NCI-H1436 (cell line): ENCODE measurements at places on chromosomes 16 and 17.

DNA sequence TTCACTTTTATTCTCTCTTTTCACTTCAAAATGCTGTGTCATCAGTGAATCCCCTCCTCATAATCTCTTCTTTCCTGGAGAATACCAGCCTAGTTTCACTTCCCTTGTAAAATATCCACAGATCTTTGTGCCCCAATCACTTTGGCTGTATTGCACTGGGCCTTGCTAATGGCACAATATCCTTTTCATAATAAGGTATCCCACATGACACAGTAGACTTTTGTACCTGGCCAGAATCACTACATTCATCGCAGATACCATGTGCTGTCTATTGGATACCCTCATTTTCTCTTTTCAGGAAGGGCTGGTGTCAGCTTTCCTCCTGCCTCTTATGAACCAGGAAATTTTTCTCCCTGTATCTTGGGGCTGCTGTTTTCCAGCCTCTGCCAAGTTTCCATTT is 25.7 kb upstream of the TOX3 start:
- DNase-seq = no peak

GRCh38 chr17:8489841-8490240 is 54.2 kb downstream of the NDEL1 start:
- DNase-seq = no peak

DNA sequence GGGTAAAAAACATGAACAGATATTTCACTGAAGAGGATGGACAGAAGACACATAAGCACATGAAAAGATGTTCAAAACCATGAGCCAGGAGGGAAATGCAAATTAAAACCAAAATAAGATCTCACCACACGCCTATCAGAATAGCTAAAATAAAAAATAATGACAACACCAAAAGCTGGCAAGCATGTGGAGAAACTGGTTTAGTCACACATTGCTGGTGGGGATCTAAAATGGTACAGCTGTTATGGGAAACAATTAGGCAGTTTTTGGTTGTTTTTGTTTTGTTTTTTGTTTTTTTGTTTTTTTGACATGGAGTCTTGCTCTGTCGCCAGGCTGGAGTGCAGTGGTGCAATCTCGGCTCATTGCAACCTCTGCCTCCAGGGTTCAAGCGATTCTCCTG is 44.7 kb upstream of the TEKT3 start:
- DNase-seq = no peak

DNA sequence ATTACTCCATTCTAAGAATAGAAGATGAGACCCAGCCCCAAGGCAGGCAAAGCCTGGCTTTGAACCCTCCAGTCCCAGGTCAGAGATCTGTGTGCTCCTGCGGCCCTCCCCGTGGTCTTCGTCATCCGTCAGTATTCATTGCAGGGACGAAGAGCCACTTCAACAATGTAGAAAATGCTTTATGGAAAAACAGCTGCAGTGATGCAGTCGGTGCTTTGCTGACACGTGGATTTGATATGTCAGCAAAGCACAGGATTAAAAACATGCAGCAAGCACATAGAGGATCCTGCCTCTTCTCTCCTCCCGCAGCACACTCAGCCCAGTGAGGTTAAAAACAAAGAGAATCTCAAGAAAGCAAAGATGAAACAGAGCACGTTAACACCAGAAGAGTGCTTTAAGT is 117.1 kb upstream of the AXIN2 start:
- no peak for DNase-seq

DNA sequence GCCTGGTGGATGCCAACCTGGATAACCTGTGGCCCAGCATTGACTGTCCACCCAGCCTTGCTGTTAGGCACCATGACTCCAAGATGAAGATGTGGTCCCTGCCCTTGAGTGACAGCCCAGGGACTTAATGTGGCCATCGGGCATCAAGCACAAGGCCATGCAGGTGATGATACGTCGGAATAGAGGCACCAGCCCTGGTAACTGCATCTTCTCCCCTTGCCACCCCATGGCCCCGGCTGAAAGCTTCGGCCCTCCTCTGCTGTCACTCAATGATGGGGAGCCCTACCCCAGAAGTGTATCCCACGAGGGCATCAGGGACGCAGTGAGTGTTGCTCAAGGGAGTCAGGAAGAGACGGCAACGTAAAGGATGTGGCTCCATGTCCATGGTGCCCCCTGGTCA is 2.0 kb downstream of the NT5C start:
- DNase-seq = no peak

- no peak for DNase-seq
These were observed 77.5 kb upstream of the NACA2 start for GRCh38 chr17:61668486-61668885.

DNA sequence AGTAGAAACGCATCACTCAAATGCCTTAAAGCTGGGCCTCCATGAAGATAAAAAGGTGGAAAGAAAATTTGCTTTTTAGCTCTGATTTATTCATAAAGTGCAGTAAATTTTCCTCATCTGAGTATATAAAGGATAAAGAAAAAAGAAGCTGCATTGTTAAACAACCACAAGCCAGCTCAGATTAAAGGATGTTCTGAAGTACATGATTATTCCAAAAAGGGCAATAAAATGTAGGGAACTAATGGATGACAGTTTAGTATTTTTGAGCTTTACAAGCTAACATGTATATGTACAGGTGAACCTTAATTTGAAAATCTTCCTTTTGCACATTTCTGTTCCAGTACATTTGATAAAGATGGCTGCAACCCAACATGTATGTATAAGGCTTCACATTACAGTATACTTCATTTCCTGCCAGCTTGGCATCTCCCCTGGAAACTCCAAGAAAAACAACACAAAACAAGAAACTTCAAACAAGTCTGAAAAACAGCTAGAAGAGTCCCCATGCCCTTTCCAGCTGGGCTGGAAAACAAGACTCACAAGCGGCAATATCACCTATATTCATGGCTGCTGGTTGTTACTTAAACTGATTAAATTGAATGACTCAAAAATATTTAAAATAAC is 225.7 kb downstream of the CEP112 start:
- DNase-seq = no peak

- DNase-seq = no peak
These were observed 4.3 kb upstream of the SPN start for GRCh38 chr16:29658705-29659104.

DNA sequence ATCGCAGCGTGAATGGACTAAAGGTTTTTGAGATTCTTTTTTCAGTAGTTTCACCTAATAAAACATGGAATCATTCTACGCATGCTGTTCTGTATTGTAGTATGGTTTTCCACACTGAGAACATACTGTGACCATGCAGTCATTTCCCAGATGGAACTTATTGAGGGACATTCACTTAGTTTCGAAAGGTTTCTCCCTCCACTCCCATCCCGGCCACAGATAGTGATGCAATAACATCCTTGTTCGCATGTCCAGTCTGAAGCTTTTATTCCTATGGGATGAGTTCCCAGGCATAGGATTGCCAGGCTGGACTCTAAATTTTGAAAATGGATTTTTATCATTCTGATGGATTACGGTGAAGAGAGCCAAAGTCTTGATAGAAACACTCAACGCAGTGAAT is 420.4 kb downstream of the WWOX start:
- no peak for DNase-seq

- DNase-seq = no peak
These were observed 102.3 kb downstream of the KCNJ2 start for GRCh38 chr17:70271672-70272071.

DNA sequence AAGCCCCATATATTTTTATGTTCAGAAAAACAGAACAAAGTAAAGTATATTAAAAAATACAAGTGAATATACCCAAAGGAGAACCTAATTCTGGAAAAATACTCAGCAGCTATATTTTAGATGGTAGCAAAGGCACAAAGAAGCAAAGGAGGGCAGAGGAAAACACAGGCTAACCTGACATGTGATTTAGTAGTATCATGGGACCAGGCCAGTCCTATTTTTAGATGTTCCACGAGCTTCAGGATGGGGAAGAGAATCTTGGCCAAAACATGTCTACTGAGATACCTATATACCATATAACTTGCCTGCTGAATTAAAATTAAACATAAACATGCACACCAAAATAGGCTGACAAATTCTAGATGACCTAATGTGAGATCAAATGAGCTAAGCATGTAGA is 32.9 kb downstream of the SMYD4 start:
- no peak for DNase-seq

DNA sequence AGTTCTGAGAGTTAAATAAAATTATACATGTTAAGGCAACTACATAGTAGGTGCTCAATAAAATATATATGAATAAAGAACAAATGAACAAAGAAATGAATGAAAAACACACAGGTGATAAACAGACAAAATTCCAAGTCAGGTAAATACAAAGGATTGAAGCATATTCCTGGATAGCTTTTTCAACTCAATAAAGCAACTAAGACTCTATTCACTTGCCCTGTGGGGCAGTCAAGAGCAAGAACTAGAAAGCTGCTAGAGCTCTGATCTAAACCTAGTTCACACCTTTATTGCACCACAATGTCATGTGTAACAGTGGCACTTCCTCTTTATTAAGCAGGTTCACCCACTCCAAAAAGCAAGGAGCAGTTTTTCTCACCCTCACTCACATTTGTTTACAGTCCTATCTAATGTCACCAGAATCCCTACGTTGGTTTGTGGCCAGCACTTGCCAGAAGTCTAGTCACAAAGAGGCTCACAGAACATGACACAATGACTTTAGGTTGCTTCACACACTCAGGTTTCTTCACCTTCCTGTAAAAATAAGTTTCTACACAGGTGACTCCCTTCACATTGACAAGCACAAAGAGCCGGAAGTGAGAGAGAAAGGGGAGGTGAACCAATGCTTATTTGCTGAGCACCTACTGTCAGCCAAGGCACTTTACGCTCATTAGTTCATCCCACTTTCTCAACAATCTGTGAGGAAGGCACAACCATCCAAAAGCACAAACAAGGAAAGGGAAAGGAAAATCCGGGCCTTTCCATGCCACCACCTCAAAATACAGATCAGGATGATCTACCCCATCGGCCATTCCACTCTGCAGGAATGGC is 70.8 kb downstream of the XPO6 start:
- DNase-seq = no peak

- no peak for DNase-seq
These were observed 235.9 kb downstream of the FOXL1 start for GRCh38 chr16:86814256-86814655.

DNA sequence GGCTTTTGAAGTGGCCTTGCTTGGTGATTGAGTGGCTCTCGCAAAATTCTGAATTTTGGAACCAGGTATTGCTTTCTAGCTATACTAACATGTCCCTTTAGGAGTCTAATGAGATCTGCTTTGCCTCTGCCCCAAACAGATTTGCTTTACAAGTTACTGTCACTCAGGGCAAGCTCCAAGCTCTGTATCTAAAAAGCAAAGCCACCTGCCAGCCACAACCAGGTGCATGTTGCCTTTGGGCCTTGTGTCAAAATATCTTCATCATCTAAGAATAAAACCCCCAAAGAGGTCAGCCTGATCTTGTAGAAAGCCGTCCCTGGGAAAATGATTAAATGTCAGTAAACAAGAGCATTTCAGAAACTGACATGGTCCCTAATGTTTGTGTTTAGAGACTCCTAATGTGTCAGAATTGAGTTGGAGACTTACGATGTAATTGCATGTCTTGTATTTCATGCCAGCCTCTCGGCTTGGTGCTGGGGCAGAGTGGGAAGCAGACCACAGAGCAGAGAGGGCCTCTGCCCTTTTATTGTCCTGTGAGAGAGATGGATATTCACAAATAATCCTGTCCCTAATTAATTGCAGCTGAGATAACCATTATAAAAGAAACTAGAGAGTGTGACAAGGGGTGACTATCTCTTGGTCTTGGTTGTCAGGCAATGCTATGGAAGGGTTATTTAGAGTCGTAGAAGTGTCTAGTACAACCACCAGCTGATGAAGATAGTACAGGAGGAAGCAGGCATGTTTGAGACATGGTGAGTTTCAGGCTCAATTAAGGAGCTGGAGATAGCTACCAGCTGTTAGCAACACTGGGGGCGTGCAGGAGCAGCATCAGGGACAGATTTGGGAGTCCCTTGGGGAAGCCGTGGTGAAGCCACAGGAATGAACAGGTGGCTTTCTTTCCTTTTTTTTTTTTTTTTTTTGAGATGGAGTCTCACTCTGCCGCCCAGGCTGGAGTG is 90.7 kb downstream of the PITPNC1 start:
- DNase-seq = peak; percentile 11

- DNase-seq = no peak
These were observed 38.8 kb downstream of the RPGRIP1L start for GRCh38 chr16:53664724-53665345.

GRCh38 chr17:36132421-36132831 is 28.8 kb downstream of the CCL4 start:
- no peak for DNase-seq
